Vagina (tissue), 2 donors: ENCODE measurements at places on chromosomes 4 and X.

GRCh38 chrX:71859637-71860036, 51.0 kb upstream of the NHSL2 start:
- DNase-seq, result no peak

DNA sequence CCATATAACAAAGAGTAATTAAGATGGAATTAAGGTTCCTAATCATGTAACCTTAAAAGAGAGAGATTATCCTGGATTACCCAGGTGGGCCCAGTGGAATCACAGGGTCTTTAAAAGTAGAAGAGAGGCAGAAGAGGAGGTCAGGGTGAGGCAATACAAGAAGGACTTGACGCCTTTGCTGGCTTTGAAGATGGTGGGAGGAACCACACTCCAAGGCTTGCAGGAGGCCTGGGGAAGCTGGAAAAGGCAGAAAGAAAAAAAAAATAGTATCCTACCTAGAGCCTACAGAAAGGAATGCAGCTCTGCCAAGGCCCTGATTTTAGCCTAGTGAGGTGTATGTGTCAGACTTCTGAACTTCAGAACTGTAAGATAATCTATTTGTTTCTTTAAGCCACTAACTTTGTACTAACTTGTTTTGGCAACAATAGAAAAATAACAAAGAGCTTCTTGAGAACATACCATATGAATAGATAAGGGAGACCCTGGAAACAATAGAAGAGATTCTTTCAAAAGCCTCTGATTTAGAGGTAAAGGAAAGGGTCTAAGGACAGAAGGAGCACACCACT, 229.9 kb upstream of the TTC29 start:
- no peak for DNase-seq

GRCh38 chrX:100379388-100379986, 30.6 kb downstream of the PCDH19 start:
- DNase-seq, result no peak

GRCh38 chr4:128519163-128519830, 231.7 kb upstream of the PGRMC2 start:
- no peak for DNase-seq

DNA sequence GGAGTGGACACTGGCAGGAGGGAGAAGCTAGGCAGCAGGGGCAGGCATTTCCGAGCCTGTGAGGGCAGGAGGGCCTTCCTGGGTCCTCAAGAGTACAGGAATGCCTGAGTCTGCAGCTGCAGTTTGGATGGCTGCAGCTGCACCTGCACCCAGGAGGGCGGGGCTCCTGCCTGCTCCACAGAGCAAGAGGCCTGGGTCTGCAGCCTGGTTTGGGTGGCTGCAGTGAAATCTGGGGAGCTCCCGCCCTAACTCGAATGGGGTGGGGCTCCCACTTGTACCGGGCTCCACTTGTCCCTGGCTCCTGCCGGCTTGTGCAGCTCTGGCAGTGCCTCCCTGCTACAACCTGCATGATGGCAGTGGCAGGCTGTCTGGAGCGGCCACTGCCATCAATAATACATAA, 436.0 kb downstream of the ARHGAP24 start:
- DNase-seq, result no peak

GRCh38 chrX:100340491-100341141, 69.5 kb downstream of the PCDH19 start:
- no peak for DNase-seq

- DNase-seq, result no peak
Observed at GRCh38 chr4:174714393-174715211, 114.4 kb downstream of the GLRA3 start.

DNA sequence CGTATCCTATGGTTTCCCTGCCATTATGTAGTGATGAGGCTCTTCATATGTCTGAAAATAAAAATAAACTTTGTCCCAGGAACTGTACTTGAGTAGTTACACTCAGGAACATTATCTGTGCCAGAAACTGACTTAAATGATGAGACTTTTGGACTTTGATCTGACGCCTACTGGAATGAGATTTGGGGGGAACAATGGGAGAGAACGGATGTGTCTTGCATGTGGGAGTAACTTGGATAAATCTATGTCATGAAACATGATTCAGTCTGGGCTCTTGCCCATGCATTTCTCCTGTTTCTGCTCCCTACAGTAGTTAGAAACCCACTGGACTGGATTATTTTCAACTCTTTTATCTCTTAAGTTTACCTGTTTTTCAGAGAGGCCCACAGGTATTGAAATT, 2351.4 kb downstream of the PCDH7 start:
- no peak for DNase-seq

- DNase-seq, result no peak
Observed at GRCh38 chr4:19224820-19225219, 1026.9 kb upstream of the SLIT2 start.
